Stimulated activated CD4-positive, alpha-beta T cell treated with anti-CD3 and anti-CD28 coated beads, TNF-alpha, amount 100 ng/mL, for 1 hour (primary cell): ENCODE measurements at places on chromosomes 3 and 15.

GRCh38 chr3:188819939-188820338, 351.8 kb upstream of the TPRG1 start:
- DNase-seq: no peak

DNA sequence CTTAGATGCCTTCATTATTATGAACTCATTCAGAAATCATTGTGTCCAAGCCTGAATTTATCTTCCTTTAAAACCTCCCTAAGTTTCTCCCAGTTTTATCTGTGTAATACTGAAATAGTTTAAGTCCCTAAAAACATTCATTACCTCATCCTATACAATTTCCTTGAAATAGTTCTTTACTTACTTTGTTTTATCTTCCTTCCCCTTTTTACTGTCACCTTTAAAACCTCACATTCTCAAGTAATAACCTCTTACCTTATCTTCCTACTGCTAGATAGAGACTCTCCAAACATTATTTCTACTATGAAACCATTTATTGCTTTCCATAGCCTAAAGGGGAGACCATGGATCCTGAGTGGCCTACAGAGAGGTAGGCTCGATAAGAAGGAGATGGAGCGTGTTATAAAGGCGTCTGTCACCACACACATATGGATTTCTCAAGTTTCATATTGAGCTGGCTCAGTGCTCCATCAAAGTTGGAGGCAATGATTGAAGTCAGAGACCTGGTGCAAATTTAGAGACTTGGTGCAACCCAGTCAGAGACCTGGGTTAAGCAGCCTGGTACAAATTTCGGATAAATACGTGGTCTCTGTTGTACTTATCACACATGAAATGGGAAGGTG, 140.4 kb downstream of the NFKBIZ start:
- DNase-seq: no peak

GRCh38 chr3:4995500-4996053, 16.3 kb downstream of the BHLHE40 start:
- no peak for DNase-seq

GRCh38 chr15:93587059-93587521, 498.1 kb upstream of the RGMA start:
- DNase-seq: no peak

DNA sequence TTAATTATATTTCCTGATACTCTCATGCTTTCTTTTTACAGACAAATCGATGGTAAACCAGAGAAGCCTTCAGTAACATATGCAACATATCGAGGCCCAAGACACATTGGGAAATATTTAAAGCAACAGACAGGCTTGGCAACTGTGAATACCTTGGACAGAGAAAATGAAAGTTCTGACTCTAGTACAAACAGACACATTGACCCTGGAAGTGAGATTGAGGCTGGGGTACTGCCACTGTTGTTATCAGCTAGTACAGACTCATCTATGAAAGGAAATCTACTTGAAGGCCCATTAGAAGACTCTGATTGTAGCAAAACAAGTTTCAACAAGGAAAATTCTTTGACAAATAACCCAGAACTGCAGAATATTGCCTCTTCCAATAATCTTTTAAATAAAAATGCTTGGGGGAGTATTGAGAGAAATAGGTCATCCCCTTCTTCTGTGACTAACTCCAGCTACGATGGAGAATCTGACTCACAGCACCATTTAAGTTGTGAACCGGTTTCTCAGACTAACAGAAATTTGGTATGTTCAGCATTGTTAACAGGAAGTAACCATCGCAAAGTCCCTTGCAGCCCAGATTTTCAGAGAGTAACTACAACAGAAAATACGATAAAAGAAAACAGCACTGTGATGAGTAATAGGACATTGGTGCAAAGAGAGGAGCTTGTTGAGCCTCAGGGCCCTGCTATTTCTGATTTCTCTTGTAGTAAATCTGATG, 50.2 kb downstream of the CRYBG3 start:
- DNase-seq: no peak
